NCI-H1048 (cell line): ENCODE measurements at places on chromosomes 12 and 14.

- DNase-seq, result no peak
Observed at GRCh38 chr14:68718023-68718990, 74.6 kb downstream of the ZFP36L1 start.

- DNase-seq, result no peak
Observed at GRCh38 chr14:31320216-31320615, 100.1 kb downstream of the HEATR5A start.

DNA sequence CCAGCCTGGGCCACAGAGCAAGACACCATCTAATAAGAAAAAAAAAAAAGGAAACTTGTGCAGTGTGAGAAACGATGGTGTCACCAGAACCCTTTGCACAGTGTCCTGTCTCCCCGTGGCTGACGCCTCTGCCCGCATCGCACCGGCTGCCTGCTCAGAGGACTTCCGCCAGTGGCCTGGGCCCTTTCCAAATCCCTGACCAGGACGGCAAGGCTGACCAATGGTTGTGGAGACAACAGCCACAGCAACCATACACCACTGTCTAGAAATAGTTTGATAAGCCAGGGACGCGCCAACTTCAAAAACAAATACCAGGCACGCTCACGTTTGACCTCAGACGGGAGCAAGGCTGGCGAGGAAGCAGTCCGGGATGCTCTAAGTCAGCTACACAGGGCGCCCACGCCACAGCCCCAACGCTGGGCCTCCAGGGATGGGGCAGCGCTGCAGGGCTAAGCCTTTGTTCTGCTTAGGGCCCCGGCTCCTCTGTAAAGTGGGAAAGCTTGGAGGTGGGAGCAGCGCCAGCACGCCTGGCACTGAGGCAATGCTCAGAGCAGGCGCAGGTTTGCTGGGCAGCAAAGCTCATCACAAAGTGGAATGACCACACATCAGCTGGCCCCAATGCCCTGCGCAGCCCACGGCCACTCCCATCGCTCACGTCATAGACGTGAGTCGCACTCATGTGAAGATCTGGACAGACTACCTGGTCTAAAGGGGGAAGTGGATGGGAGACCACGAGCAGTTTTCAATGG lies 12.5 kb downstream of the PGAM5 start:
- no peak for DNase-seq

- DNase-seq, result no peak
Observed at GRCh38 chr14:69464829-69465228, 19.7 kb upstream of the PLEKHD1 start.

- no peak for DNase-seq
Observed at GRCh38 chr12:78210506-78210860, 379.8 kb downstream of the NAV3 start.

DNA sequence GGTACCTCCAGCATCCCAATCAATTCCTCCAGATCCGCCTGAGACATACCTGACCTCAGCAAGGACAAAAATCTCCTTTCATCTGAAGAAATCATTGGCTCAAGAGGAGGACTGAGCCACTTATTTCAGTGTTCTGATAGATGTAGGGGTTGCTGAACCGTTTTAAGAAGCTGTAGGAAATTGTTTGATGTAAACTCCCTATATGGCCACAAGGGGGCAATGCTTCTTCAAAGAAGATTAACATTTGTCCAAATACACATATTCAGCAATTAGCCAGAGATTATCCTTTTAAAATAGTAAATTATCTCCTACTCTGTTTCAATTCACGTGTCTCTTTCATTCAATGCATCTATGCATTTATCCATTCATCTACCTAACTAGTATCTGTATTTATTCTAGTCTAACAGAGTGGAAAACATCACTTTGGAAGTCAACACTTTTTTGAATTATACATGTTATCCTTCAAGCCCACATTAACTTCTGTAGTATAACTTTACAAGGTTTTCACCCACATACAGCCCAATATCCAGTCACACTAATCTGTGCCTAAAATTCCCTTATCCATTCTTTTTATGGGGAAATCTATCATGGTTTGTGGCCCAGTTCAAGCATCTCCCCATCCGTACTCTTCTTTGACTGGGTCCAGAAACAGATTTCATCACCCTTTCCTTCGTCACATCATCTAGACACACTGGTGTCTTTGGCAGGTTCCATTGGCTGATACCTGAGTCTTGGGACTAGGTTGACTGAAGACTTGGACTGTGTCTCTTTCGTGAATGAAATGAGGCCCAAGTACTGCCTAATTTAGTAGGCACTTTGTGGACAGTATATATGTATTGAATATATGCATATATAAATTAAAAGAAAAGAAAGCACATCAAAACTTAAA lies 411.0 kb upstream of the OR4E1 start:
- DNase-seq, result no peak

DNA sequence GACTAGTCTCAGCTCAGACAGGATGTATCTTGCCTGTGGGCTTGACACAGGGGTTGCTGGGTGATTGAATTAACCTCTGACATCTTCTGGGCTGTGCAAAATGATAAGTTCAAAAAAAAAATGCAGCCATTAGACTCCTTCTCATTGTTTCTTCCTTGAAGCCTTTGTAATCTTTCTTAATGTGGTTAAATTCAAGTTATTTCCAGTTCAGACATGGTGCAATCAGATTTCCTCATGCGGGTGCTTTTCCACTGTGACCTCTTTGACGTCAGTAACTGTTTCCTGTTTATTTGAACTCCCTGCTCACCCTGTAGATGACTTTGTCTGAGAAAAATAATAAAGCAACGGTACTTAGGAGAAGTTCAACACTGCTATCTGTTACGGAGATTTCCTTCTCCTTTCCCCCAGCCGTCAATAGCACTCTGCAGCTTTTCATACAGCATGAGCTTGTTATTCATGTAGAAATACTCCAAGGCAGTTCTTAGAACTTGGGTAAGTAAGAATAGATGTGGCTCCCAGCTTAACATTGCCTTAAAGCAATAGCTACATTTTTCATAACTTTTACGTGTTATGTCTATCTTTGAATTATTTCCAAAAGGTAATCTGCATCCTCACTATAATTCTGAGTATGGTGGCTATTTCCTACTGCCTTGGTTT lies 155.5 kb downstream of the PRKCH start:
- no peak for DNase-seq

GRCh38 chr12:7678744-7679143 lies 13.0 kb upstream of the APOBEC1 start:
- DNase-seq, result no peak

GRCh38 chr14:100159094-100159864 lies at the start of gene DEGS2:
Gene DEGS2 (minus strand): TSS chr14:100159645. CDS start chr14:100159587, 58 bp downstream.
- no peak for DNase-seq

DNA sequence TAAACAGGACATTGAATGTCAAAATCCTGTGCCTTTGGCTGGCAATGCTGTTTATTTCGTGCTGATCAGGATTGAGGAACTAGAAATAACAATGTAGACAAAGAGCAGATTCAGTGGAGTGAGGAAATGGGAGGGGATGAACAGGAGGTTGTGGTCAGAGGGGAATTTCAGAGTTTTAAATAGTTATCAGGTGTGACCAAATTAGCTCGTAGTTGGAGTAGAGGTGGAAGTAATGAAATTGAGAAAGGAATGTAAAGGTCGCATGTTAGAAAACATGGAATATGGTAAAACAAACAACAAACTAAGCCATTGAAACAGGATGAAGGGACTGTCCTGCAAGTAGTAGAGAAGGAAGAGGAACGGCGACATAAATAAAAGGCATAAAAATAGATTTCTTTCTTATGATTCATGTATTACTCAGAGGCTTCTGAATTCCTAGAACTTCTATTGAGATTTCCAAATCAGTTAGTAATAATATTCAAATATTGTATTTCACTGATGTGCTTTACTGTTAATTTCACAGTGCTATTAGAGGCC lies 9.5 kb upstream of the SAV1 start:
- DNase-seq, result no peak

GRCh38 chr12:28158353-28158752 lies 31.9 kb upstream of the CCDC91 start:
- no peak for DNase-seq
